ENCODE measurements at places on chromosomes 7 and 10.

DNA sequence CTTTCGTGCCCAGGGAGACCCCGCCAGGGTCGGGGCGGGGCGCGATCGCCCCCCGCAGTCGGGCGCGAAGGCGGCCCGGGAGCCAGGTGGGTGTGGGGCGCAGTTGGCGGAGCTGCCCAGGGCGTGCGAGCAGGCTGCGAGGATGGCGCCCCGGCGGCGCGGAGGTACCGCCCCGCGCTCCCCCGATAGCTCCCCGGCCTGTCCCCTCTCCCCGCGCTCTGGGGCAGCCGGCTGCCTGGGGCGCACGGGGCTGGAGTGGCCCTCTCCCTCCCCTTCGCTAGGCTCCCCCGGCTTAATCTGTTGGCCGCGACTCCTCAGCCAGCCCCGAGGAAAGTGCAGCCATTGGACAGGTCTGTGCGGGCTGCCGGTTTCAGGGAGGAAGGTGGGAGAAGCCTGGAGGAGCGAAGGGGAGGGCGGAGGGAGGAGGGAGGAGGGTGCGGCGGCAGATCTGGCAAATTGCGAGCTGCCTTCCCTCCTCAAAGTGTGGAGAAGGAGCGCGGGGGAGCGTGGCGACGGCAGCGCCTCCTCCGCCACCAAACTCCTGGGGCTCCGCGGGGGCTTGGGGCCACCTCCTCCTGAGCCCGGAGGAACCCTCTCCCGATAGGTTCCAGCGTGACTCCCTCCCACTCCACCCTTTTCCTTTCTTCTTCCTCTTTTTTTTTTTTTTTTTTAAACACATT lies 361 bp upstream of the PLXDC2 start:
- peak; percentile 57 for DNase-seq

- peak; percentile 50 for DNase-seq
Observed at GRCh38 chr7:11212080-11212711, 238.5 kb downstream of the PHF14 start.

DNA sequence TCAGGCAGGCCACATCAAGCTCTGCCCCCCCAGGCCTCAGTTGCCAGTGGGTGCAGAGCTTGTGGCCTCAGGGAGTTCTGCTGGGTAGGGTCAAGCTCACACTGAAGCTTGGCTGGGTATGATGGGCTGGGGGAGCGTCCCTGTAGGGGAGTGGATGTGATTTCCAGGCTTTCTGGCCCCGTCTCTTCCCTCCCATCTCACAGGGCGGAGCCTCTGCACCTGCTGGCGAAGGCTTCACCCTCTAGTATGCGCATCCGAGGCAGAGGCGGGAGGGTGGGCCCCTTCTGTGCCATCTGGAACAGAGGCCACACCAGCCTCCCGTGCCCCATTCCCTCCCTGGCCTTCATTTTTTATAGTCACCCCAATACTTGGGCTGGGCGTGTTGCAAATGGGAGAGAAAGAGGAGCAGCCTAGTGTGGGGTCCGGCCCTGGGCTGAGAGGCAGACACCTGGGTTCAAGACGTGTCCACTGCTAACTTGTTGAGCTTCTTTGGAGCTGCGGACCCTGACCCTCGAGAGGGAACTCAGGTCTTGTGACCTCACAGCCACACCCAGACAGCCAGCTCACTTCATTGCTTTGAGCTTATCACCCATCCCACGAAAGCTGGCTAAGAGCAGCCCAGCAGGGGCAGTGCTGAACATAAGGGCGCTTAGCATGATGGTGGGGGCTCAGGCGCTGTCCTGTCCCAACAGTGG lies 2.3 kb downstream of the AQP1 start:
- DNase-seq = no peak

- DNase-seq = no peak
Observed at GRCh38 chr10:81877596-81877995, 2.6 kb downstream of the NRG3 start.

DNA sequence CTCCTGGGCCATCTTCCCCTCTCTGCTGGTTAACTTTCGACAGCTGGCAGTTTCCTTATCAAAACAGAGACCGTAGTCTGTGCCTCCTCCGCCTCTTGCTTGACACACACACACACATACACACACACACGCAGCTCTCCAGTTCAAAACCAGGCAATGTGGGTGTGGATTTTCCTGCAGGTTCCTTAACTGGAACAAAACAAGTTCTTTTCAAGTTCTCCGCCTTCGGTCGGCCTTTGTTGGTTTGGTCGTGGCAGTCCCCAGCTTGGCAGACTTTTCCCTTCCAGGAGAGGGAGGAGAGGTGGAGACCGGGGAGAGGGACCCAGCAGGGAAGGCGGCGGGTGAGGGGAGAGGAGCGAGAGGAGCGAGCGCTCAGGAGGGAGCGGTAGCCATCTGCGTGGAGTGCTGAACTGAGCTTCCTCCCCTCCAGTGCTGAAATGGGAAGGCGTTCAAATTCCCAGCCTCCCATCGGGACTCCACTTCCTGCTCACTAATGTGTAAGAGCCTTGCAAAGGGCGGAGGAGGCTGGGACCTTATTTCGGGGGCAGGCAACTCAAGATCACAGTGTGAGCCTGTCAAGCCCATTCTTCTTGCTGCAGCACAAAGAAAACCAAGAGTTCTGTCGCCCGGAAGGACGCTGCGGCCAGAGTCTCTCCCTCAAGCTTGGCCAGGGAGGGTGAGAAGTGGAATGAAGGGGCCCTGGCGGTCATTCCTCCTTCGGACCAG lies 120.6 kb downstream of the PRPF18 start:
- DNase-seq = peak; percentile 59

GRCh38 chr7:102208826-102209225 lies 77.8 kb upstream of the SH2B2 start:
- no peak for DNase-seq

DNA sequence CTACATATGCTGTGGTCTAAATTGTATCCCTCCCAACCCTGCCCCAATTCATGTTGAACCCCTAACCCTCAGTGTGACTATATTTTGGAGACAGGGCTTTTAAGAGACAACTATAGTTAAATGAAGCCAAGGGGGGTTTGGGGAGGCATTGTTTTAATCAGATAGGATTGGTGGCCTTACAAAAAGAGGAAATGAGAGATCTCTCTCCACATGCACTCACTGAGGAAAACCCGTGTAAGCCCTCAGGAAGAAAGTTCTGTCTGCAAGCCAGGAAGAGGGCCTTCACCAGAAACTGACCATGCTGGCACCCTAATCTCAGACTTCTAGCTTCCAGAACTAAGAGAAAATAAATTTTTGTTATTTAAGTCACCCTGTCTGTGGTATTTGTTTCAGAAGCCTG lies 276.7 kb downstream of the KIF20B start:
- DNase-seq = no peak

GRCh38 chr7:145152589-145152988 lies 316.7 kb upstream of the TPK1 start:
- DNase-seq = no peak

GRCh38 chr10:97180986-97181385 lies 4.8 kb downstream of the SLIT1 start:
- DNase-seq = no peak

GRCh38 chr7:42694894-42695507 lies 216.9 kb downstream of the C7orf25 start:
- DNase-seq = no peak

DNA sequence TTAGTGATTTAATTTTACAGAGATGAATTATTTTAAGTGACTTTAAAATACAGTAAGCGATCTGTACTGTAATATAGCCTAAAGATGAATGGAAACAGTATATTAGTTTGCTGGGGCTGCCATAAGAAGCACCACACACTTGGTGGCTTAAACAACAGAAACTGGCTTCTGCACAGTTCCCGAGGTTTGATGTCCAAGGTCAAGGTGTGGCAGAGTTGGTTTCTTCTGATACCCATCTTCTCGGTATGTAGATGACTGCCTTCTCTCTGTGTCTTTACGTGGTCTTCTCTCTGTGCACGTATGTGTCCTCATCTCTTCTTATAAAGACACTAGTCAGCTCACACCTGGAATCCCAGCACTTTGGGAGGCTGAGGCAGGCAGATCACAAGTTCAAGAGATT lies 64.0 kb upstream of the KMT2E start:
- DNase-seq = no peak

DNA sequence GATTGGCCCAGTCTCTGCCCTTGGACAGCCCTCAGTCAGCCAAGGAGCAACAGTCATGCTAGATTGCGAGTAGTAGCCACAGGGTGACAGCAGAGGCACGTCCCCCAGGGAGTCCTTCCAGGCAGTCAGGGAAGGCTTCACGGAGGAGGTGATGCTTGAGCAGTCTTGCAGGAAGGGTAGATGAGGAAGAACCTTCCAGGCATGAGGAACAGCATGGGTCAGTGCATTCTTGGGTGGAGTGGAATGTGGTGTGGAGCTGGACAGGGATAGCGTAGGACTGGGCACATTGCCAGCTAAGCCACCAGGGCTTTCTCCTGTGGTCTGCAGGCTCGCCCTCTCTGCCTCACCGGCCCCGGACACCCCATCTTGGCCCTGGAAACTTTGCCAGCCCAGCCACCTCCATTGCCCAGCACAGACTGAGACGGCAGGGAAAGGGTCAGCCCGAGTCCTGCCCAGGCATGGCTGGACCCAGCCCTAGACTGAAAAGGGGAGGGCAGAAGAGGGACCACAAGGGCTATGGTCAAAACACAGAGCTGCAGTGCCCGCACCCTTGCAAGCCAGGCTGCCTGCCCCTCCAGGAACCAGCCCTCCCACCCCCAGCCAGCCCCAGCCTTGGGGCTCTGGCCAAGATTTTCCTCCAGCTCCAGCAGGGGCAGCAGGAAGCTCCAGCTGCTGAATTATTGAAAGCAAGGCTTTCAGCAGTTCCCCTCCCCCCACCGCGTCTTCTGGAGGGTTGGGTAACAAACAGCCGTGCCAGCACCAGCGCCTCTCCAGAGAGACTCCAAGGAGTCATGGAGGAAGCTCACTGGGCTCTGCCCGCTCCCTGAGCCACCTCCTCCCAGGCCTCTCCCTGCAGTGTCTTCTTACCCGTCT lies 18.7 kb downstream of the SRRM3 start:
- DNase-seq = no peak

DNA sequence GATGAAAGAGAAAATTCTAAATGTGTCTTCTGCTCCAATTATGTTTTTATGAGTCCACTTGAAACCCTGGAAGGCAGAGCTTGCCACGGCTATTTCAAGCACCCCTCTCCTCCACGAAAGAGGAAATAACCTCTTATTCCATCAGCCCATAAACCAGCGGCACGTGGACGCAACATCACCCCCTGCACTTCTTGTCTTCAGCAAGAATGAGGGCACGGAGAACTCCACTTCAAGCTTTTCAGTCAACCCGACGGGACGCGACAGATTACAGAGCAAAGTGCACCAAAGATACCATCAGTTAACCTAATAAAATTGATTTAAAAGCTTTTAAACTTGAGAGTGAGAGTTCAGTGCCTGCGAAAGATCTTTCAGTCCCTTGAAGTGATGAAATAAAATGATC lies 406.3 kb downstream of the GALNT17 start:
- DNase-seq = no peak

DNA sequence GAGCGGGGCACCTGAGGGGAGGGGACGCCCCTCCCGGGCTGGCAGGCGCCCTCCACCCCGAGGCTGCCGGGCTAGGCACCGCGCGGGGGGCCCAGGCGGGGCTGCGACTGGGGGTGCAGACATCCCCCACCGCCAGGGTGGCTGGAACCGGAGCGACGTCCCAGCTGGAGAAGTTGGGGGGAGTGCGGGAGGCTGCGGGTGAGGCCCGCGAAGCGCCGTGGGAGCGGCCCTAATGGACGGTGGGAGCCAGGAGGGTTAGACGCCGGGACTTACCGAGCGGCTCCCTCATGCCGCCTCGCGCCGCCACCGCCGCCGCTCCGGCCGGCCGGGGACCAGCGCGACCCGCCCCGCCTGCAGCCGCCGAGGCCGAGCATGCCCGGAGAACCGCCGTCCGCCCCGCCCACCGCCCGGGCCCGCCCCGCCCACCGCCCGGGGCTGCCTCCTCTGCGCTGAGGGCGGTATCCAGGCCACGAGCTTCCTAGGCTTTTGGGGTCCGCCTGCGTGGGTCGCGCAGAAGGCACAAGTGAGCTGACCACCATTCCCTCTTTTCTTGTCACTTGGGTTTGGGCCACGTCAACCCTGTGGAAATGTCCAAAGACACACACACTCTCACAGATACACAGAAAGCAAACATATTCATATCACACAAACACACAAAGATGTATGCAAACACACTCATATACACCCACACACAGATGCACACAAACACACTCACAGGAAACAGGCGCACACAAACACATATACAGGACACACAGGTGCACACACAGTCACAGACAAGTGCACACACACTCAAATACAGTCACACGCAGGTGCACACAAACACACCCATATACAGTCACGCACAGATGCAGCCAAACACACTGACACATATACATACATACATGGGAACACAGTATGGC lies at the start of gene JCAD:
TSS of gene JCAD (minus strand) at position 378 of the 899 bp plus-strand sequence. CDS start 11,774 bp downstream, outside the sequence.
- DNase-seq = peak; percentile 67

GRCh38 chr10:106181501-106181900 lies 983.0 kb downstream of the SORCS1 start:
- DNase-seq = no peak

DNA sequence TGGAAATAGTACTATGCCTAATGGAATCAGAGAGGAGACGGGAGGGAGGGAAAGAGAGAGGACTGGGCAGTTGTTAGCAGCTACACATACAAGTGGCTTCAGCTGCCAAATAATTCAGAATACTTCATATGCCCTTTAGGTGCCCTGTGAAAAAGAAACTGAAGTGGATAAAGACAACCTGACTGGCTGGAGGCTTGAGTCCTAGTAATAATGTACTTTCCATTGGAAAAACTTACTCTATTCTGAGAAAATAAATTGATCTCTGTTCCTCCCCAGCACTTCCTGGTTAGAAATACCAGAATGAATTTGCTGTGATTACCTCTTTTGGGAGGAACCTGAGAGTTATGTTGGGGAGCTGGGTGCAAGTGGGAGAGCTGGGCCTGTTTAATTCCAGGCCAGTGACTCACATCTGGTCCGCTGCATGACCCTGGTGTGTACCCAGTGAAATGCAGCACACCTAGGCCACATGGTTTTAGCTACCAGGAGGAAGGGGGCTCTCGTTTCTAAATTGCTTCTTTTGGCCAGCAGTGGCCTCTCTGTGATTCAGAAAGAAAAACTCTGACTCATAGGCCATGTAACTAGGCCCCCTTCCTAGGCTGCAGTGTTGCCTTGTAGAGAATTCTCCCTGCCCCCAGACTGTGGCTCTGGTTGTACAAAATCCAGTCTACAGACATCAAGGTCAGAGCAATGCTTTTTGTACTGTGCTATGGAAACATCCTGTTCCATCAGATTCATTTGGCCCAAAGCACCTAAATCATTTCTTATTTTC lies 6.5 kb downstream of the AGFG2 start:
- DNase-seq = no peak

GRCh38 chr10:77526868-77527617 lies 110.6 kb downstream of the KCNMA1 start:
- DNase-seq = no peak

DNA sequence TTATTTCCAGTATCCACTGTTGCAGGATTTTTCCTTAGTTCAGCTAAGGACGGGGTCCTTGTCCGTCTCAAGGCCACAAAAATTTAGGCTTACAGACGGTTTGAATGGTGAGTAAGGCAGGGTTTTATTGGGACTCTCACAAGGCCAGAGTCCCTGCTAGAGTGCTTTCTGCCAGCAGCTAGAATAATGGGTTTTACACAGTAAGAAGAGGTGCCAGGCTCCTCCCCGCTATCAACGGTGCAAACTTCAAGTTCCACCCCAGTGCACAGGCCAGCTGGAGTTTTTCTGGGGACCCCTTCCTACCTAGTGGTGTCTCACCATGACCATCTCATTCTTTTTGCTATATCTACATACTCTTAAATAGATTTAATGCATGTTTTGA lies 198.5 kb upstream of the KCTD7 start:
- no peak for DNase-seq

- DNase-seq = no peak
Observed at GRCh38 chr7:91520645-91521044, 256.4 kb downstream of the FZD1 start.

Measured in HEK293T (cell line).